ENCODE measurements at places on chromosomes 13 and 19.
A peak's percentile ranks its signal among the peaks of the same experiment; 100 is the strongest.

DNA sequence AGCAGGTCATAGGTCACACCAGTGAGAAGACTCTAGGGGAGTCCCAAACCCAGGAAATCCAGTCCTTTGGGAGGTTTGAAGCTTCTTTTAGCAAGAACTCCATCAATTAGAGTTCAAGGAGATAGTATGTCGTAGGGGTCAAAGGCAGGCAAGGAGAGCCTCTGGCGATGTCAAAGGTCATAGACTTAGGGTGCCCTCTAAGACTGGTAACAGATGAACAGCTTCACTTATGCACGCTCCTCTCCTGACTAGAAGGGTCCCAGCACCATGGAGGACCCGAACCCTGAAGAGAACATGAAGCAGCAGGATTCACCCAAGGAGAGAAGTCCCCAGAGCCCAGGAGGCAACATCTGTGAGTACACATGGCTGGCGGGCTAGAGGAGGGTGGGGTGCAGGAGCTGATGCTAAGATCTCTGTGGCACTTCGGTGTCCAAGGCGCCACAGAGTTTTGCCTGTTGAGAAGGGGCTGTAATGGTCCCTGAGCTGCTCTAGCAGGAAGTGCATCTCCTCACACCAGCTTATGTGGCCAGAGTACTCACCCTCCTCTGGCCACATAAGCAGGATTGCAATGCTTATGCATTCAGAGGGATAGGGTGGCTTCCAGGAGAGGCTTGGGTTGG lies 557 bp downstream of the ZNF576 start:
- DNase-seq = no peak

DNA sequence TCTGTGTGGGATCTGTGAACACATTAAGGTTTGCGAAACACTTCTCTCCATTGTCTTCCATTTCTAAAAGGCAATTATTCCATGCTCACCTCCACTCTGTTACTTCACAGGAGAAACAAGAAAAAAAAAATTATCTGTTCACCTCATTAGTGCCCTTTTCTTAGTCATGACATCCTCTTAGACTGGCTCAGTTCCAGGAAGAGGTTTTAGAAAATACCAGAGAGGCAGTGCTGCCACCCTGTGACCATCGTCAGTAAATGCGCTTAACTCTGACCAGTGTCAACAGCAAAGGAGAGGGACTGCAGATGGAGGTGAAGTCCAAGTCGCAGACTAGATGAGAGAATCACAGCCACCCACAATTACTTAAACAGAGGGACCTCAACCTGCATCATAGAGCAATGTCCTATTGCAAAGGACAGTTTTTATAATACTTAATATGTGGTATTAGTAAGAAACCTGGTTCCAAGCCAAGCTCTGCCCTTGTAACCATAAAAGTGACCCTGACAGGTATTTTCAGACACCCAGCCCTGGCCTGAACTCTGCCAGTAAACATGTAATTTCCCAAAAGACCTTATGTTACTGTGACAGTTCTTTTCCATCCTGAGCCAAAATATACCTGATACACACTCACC lies 19.4 kb downstream of the CEACAM21 start:
- DNase-seq = peak; percentile 76

- no peak for DNase-seq
Observed at GRCh38 chr19:33261511-33262189, 36.0 kb upstream of the SLC7A10 start.

DNA sequence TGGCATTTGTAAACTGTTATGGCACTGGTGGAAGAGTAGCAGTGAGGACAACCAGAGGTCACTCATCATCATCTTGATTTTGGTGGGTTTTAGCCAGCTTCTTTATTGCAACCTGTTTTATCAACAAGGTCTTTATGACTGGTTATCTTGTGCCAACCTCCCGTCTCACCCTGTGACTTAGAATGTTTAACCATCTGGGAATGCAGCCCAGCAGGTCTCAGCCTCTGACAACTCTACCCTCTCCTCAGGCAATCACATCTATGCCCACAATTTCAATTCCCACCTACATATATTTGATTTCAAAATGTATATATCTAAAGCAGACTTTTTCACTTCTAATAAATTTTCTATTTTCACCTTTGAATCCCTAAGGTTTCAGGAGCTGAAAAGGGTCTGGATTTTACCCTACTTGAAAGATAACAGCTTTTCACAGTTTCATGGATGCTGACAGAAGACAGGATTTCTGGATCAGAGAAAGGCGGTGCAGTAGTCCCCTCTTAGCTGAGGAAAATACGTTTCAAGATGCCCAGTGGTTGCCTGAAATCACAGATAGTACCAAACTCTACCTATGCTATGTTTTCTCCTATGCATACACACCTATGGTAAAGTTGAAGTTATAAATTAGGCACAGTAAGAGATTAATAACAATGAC lies 1171.8 kb downstream of the DIAPH3 start:
- DNase-seq = no peak

DNA sequence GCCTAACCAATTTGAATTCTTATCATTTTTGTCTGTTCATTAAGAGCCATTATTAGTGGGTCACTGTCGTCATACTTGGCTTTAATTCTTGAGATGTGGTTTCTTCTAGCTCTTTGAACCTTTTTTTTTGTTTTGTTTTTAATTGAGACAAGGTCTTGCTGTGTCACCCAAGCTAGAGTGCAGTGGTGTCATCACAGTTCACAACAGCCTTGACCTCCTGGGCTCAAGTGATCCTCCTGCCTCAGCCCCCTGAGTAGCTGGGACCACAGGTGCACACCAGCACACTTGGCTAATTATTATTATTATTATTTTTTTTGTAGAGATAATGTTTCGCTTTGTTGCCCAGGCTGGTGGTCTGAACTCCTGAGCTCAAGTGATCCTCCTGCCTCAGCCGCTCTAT lies 25.8 kb upstream of the LDLR start:
- no peak for DNase-seq

- peak; percentile 85 for DNase-seq
Observed at GRCh38 chr13:73168953-73169401, 110.2 kb downstream of the KLF5 start.

GRCh38 chr13:44576351-44577235 lies 463 bp upstream of the TSC22D1 start:
- no peak for DNase-seq

DNA sequence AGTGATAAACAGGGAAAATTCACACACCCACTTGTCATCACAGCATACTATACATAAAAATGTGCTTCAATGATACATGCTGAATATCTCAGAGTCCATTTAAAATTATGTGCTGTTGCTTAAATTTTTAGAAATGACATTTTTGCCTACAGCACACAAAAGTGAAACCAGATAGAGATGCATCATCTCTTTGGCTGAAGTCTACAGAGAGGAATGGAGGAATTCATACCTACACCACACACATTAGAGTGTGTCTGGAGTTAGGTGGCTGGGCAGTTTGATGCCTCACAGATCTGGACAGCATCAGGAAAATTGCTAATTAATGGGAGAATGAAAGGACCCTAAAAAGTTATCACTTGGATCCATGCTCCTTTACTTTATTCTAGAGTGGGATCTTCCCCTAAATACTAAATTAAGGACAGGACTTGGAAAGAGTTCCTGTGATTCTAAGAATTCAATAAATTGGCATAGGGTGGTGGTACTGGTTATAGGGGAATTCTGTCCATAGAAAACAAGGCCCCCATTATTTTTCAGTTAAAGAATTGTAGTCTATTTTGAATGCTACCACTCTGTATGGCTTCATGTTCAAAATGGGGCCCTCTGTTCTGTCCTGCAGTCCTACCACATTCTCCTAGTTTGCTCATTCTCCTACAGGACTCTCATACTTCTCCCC lies 41.3 kb downstream of the RCBTB2 start:
- DNase-seq = peak; percentile 12

- DNase-seq = no peak
Observed at GRCh38 chr19:33339016-33339984, 34.2 kb upstream of the CEBPG start.

- no peak for DNase-seq
Observed at GRCh38 chr19:16463991-16464575, 7.7 kb downstream of the EPS15L1 start.

DNA sequence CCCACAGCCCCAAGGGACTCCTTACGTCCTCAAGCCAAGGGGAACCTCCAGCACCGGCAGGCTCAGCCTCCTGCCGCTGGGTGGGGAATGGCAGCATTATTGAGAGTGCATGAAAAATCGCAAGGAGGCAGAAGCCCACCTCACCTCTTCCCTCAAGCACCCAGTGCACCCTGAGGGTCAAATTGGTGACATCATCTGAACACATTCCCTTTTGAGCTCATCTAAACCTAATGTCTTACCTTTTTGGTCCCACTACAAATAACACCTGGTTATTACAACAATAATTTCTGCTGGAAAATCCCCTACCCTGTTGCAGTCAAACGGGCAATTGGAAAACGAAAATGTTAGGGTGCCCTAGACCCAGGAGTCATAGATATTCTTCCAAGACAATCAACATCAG lies 12.2 kb upstream of the POP4 start:
- DNase-seq = no peak

DNA sequence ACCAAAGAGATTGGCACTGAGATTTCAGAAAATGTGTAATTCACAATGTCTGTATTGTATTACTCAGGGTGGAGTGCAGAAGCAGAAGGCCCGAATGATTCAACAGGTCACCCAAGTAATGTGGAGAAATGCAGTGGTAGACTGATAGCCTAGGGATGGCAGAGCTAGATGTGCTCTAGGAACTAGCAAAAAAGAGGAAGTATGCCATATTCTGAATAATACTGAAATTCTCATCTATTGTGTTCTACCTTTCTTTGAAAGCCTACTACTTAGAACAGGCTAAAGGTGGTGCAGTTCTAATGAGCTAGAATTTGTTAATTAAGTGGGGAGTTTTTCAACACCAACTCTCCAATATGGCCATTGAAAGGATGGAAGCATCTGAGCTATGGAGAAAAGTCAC lies 1449.8 kb upstream of the MIR17HG start:
- DNase-seq = no peak

GRCh38 chr13:97944396-97945029 lies 9.0 kb upstream of the IPO5 start:
- peak; percentile 64 for DNase-seq

DNA sequence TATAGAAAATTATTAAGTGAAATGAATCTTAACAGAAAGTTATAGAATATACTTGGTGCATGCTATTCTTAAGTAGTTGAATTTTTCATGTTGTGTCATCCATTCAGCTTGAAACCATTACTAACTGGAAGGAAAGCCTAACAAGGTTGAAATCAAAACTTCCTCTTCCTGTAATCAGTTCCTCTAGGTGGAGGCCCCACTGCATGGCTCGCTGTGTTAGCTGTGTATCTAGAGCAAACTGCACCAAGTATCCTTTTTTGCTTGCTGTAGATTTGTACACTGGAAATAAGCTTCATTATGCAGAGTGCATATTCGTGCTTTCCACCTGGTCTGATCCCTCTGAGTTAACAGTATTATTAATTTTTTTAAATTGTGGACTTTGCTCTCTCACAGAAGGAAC lies 1146.1 kb downstream of the EFNB2 start:
- no peak for DNase-seq

- DNase-seq = no peak
Observed at GRCh38 chr13:90709319-90709718, 638.2 kb upstream of the MIR17HG start.

DNA sequence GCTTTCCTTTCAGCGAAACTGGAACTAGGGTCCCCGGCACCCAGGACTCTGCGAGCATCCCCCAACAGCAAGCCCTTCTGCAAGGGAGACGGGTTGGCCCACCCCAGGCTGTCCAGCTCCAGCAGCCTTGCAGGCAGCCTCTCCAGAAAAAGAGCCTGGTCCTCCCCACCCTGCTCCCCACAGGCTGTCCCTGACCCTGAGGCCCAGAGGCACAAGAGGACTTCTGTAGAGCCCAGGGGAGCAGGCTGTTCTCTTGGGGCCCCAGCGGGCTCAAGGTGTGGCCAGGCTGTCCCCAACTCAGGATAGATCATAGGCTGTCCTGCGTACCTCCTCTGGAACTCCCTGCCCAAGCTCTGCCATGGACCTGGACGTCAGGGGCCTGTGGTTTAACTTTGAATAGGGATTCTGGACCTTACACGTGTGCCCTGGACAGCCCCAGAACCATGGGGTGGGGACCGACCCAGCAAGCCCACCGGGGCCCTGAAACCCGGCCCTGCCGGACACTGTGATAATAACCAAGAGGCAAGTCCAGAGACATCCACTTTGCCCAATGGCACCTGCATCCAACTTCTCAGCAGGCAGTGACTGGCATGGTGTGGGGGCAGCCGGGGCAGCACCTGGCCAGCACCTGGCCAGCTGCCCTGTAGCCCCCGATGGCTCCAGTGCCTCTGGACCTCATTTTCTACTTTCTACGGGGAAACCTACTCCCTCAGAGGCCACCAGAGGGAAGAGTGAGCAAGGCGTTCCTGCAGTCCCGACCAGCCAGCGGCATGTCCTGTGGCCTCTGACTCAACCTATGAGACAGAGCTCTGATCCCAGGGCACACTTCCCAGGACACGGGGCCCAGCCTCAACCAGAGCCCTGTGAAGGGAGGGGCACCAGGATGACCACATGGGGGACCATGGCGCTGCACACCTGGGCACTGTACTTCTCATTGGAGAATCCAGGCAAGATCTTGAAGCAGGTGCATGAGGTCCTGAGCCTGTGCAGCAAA lies 50.9 kb upstream of the TPM4 start:
- DNase-seq = peak; percentile 52

- DNase-seq = no peak
Observed at GRCh38 chr13:40536443-40537113, 129.9 kb downstream of the FOXO1 start.

- DNase-seq = peak; percentile 68
Observed at GRCh38 chr19:8505680-8506401, 3.4 kb upstream of the PRAM1 start.

GRCh38 chr13:92843549-92843948 lies 383.1 kb upstream of the GPC6 start:
- DNase-seq = peak; percentile 72

DNA sequence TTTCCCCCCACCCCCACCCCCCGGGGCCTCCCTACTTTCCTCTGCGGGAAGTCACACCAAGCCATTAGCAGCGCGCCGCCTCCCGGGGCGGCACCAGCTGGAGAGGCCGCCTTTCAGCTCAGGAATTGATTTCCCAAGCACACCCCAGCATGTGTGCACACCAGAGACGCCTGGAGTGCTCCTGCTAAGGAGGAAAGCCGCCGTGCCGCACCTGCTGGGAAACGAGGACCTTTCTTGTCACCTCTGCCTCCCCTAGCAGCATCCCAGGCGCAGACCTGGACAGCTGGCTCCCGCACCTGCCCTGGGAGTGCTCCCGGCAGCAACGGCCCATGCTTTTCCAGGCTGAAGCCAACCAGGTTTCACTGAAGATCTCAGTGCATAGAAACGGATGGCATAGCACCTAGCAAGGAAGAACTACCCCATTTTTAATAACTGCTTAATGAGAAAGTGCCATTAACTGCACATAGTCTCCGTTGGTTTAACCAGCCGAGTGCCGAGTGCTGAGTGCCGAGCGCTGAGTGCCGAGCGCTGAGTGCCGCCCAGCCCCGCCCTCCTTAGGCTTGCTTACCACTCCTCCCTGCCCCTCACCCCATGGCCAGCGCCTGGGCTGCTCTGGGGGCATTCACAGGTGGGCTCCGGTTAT lies 165.0 kb downstream of the USP12 start:
- peak; percentile 11 for DNase-seq

All from fibroblast of skin of scalp (primary cell).